ENCODE measurements at places on chromosomes 13 and 19.

- DNase-seq, result peak; percentile 91
Observed at GRCh38 chr19:47658431-47659348, 49.8 kb downstream of the BICRA start.

- no peak for DNase-seq
Observed at GRCh38 chr19:38792250-38793111, 3.5 kb downstream of the LGALS7B start.

DNA sequence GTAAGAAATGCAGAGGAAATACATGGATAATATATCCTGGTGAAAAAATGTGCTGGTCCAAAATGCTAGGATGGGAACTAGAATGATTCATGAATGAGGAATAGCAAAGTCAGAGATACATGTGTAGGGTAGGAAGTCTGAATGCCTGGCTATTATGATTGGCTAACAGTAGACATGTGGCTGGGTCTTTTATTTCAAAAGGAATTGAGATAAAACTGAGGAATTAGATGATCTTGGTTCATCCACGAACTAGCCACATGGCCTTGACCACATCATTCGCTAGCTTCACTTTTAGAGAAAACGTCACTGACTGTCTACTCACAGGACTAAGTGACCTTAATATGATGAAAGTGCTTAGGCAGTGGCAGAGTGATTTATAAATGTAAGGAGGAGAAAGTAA is 103.1 kb downstream of the TRPC4 start:
- DNase-seq, result no peak

DNA sequence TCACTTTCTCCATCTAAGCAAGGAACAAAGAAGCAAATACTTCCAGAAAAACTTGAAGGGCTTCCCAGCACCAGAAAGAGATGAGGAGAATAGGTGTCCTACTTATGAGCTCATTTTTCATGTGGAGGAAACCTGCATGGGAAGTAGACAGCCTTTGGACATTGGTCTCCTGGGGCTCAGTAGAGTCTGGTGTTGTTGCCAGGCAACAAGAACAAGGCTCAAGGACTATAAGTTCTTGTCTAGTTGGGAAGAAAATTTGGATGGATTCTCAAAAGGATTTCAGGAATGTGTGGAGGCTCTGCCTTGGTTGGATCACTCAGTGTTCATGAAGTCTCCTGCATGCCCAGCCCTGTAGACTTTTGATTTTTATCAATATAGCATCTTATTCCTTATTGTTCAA is 84.5 kb downstream of the MBNL2 start:
- no peak for DNase-seq

- DNase-seq, result no peak
Observed at GRCh38 chr19:38499532-38499931, 66.0 kb downstream of the RYR1 start.

DNA sequence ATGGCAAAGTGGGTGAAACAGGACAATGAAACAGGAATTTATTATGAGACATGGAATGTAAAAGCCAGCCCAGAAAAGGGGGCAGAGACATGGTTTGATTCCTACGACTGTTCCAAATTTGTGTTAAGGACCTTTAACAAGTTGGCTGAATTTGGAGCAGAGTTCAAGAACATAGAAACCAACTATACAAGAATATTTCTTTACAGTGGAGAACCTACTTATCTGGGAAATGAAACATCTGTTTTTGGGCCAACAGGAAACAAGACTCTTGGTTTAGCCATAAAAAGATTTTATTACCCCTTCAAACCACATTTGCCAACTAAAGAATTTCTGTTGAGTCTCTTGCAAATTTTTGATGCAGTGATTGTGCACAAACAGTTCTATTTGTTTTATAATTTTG is 8.6 kb downstream of the CLN5 start:
- no peak for DNase-seq

DNA sequence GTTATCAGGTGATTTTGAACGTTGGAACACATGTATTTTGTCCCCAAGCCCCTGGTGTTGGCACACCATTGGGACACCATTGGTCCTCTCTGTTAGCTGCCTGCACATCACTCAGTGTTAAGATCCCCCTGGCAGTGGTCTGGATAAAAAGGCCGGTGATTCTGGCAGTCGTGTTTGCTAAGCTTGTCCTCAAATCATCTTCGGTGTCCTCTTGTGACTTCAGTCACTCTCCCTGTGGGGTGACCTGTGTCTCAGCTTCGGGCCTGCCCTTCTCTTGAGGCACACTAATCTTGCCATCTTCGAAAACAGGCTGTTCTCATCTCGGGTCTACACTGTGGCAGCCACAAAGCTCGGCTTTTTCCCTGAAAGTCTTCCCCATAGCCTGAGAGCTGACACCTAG is 127.1 kb downstream of the ZIC5 start:
- no peak for DNase-seq

GRCh38 chr19:5664515-5664914 is 15.8 kb downstream of the MICOS13 start:
- no peak for DNase-seq

GRCh38 chr19:17977021-17977420 is 10.1 kb downstream of the KCNN1 start:
- DNase-seq, result no peak

- DNase-seq, result no peak
Observed at GRCh38 chr13:75687150-75687763, 51.1 kb downstream of the LMO7 start.

- peak; percentile 54 for DNase-seq
Observed at GRCh38 chr19:6267552-6268381, 12.0 kb downstream of the MLLT1 start.

DNA sequence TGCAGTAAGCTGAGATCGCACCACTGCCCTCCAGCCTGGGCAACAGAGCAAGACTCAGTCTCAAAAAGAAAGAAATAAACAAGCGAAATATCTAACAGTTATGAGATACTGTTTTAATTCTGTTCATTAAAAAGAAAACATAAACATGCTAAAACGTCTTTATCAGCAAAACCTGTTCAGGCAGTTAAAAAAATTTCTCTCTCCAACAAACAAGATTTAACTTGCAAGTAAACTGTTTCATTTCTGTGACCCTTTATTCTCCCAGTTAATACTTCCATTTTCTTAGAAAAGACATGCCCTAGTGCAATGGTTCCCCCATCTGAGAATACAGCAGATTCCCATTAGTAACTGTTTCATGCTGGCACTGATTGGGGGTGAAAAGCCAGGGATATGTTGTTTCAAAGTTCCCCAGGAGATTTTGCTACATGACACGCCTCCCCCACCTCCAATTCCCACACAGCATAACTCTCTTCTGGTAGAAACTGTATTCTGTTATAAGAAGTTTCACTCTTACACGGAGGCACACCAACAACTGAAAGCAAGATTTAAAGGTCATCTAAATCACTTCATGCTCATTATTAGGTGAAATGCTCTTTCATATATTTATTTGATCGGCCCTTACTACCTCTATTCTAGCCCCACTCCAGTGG is 24.4 kb downstream of the ELF1 start:
- DNase-seq, result no peak

GRCh38 chr19:14368011-14368513 is 13.2 kb upstream of the ADGRE5 start:
- DNase-seq, result no peak

DNA sequence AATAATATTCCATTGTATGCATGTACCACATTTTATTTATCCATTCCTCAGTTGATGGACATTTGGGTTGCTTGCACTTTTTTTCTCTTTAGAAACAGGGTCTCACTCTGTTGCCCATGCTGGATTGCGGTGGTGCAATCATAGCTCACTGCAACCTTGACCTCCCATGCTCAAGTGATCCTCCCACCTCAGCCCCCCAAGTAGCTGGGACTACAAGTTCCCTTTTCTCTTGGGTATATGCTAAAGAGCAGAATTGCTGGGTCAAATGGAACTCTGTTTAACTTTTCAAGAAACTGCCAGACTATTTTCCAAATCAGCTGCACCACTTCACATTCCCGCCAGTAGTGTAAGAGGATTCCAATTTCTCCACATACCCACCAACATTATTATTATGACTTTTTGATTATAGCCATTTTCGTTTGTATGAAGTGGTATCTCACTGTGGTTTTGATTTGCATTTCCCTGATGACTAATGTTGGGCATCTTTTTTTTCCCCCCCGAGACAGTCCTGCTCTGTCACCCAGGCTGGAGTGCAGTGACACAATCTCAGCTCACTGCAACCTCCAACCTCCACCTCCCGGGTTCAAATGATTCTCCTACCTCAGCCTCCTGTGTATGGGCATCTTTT is 7.6 kb upstream of the IPO5 start:
- DNase-seq, result peak; percentile 48

- DNase-seq, result peak; percentile 94
Observed at GRCh38 chr13:102825921-102826706, 19.7 kb upstream of the ERCC5 start.

DNA sequence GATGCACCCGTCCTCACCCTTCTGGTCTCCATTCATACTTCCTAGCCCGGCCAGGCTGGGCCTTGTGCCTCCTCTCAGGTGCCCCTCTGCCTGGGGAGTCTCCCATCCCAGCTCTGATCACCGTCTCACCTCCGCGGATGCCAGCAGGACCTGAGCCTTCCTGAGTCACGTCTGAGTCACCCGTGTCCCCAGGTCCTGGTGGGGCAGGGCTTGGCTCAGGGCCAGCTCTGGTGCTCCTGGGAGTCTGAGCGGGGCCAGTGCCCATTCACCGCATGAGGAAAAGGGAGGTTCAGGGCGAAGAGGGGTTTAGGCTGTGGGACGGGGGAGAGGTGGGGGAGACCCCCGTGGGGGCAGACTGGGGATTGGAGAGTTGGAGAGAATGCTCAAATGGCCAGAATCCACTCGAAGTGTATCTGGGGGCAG is 593 bp downstream of the ATP8B3 start:
- DNase-seq, result peak; percentile 34

DNA sequence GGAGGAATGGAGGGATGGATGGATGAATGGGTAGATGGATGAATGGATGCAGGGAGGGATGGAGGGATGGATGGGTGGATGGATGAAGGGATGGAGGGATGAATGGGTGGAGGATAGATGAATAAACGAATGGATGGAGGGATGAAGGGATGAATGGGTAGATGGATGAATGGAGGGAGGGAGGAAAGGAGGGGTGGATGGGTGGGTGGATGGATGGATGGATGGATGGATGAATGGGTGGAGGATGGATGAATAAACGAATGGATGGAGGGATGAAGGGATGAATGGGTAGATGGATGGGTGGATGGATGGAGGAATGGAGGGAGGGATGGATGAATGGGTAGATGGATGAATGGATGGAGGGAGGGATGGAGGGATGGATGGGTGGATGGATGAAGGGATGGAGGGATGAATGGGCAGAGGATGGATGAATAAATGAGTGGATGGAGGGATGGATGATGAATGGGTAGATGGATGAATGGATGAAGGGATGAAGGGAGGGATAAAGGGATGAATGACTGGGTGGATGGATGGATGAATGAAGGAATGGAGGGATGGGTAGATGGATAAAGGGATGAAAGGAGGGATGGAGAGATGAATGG is 33.0 kb upstream of the TPM4 start:
- no peak for DNase-seq

DNA sequence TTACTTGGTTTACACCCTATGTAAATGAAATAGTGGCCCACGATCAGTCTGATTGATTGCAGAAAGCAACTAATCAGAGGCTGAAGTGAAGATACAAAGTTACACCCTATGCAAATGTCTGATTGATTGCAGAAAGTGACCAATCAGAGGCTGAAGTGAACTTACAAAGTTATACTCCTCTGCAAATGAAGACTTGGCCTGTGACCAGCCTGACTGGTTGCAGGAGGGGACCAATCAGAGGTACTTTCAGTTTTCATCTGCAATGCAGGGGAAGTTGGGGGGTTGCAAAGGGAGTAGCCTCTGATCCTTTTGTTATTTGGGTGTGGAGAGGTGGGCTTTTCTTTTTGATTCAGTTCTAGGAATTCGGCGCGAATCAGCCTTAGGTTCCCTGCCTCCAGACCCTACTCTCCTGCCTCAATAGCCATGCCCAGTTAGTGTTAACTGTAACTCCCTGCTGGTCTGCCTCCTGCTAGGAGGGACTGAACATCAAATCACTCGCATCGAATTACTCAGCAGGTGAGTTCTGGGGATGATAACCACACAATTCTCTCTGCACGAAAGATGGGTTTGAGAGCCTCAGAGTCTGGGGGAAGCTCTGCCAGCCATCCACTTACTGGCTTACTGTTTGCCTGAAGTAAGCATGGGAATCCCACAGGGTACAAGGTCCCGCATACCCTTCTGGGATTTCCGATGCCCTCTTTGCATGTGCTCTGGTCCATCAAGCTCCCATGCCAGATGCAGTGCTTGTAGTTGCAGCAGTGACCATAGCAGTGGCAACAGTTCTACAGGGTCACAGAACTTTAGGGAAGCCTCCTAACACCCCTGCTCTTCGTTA is 7.5 kb downstream of the ARL11 start:
- DNase-seq, result peak; percentile 59

- no peak for DNase-seq
Observed at GRCh38 chr19:16070366-16070990, 5.8 kb upstream of the TPM4 start.

- DNase-seq, result no peak
Observed at GRCh38 chr13:79674765-79675515, 194.0 kb downstream of the NDFIP2 start.

DNA sequence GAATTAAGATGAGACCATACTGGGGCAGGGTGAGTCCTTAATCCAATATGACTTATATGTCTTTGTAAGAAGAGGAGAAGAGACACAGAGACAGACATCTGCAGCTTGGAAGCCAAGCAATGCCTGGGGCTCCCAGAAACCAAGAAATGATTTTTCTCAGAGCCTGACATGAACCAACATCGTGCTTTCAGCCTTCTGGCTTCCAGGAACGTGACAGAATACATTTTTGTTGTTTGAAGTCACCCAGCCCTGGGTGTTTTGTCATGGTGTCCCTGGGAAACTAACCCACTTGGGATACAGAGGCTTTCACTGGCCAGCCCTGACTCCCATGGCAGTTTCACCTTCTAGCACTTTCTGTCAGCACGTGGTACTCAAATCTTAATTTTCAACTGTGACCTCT is 95.3 kb upstream of the SLC10A2 start:
- DNase-seq, result no peak

DNA sequence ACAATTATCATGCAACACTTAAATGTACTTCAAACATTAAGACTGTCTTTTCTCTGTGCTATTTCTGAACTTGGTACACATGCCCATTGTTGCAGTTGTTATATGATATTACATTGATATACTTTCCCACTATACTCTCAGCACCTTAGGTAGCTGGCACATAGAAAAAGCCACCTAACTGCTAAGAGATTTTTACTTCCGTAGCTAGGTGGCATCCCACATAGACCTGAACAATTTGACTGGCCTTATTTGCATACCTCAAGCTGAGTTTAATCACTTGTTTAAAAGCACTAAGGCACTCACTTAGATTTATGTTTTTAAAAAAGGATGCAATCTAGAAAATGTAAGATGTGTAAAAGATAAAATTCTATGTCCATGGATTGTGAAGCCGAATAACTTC is 194.2 kb downstream of the POU4F1 start:
- no peak for DNase-seq

- no peak for DNase-seq
Observed at GRCh38 chr13:59893266-59893665, 270.5 kb downstream of the DIAPH3 start.

GRCh38 chr13:23356368-23356767 is 77.1 kb downstream of the SACS start:
- no peak for DNase-seq

- no peak for DNase-seq
Observed at GRCh38 chr19:33263325-33264023, 37.8 kb upstream of the SLC7A10 start.

GRCh38 chr13:104691767-104692467 is 1625.7 kb upstream of the SLC10A2 start:
- DNase-seq, result no peak
